ENCODE measurements at places on chromosomes 2 and 18. TPM values are rescaled to one million over a fixed set of nuclear protein-coding genes. Genes with fewer than 3 reads are reported as not detected.

PROM2 gene
- total RNA-seq = 2.1 TPM

RETREG2 gene
- total RNA-seq = 85.6 TPM

MYO1B gene
- 90.0 TPM for total RNA-seq

HOXD8 gene
- total RNA-seq = not detected

FAP gene
- 2.3 TPM for total RNA-seq

C2orf66 gene
- 0.69 TPM for total RNA-seq

NCOA1 gene
- total RNA-seq = 124 TPM

XDH gene
- total RNA-seq = 0.23 TPM

CPLX4 gene
- total RNA-seq = not detected

FAM161A gene
- total RNA-seq = 26.5 TPM

MLPH gene
- 0.69 TPM for total RNA-seq

NR4A2 gene
- 2.5 TPM for total RNA-seq
